ENCODE measurements at places on chromosomes 6 and 20.

DNA sequence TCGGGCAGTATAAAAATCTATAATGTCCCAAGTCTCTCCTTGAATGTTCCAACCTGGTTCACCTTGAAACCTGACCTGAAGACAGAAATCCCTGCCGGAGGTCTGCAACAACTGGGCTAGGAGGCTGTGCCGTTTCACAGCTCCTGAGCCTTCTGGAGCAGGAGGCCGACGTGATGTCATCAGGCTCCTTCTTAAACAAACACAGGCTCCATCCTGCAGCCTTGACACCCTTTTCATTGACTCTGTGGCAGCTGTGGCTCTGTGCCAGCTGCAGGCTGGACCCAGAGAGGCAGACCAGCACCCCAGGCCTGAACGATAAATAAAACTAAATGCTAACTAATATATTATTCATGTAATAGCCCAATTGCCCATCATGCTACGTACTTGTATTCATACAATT, 483.9 kb downstream of the CD83 start:
- DNase-seq = no peak

GRCh38 chr6:23590498-23591126, 535.4 kb upstream of the NRSN1 start:
- DNase-seq = no peak

DNA sequence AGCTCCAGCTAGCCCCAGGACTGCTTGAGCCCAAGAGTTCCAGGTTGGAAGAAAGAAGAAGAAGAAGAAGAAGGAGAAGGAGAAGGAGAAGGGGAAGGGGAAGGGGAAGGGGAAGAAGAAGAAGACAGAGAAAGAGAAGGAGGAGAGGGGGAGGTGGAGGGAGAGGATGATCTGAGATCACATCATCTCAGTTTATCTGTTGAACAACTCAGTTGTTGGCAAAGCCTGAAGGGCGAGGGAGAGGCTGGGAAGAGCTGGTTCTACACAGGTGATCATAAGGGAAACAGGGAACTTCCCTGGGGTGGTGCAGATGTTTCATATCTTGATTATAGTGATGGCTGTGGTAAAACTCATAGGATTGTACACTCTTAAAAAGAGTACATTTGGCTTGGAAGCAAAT, 3.1 kb upstream of the RRBP1 start:
- DNase-seq = no peak

- DNase-seq = no peak
Observed at GRCh38 chr6:150991487-150991886, 126.0 kb downstream of the MTHFD1L start.

GRCh38 chr20:4926531-4927156, 74.7 kb downstream of the SLC23A2 start:
- DNase-seq = no peak

DNA sequence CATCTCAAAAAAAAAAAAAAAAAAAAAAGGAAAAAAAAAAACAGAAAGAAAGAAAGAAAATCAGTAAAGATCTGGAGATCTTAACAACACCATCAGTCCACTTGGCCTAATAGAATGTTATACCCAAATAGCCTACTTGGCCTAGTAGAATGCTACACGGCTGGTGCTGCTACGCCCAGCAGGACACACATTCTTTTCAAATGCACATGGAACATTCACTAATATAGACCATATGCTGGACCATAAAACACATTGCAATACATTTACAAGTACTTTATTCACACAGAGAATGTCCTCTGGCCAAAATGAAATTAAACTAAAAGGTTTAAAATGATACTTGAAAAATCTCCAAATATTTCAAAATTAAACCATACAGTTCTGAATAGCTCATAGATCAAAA, 80.0 kb upstream of the TNFAIP3 start:
- DNase-seq = no peak

- DNase-seq = no peak
Observed at GRCh38 chr6:151199991-151200390, 39.8 kb upstream of the AKAP12 start.

DNA sequence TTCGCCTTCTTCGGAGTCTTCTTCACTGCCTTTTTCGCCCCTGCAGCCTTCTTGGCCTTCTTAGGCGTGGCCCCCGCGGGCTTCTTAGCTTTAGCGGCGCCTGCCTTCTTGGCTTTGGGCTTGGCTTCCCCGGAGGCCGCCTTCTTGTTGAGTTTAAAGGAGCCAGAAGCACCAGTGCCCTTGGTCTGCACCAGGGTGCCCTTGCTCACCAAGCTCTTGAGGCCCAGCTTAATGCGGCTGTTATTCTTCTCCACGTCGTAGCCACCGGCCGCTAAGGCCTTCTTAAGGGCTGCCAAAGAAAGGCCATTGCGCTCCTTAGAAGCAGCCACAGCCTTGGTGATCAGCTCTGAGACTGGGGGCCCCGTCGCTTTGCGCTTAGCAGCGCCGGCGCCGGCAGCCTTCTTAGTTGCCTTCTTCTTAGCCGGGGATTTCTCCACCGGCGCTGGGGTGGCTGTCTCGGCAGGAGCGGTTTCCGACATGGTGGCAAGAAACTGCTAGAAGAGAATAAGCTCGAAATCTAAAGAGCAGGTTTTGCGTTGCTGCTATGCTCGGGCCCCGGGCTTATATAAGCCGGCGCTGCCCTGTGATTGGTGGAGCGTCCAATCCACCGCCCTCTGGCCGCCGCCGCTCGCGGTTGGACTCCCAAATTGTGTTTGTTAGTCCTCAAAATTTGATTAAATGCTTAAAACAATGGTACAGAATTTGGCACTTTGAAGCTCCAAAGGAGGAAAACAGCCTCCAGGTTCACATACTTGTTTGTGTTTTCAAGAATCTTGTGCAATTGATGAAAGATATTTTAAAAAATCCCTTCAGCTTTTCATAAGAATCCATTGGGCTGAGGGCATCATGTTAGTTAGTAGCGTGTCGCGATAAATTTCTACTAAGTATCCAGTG, 44.9 kb downstream of the OR2B2 start:
- peak; percentile 95 for DNase-seq
